ENCODE measurements at places on chromosomes 4 and X. TPM values are rescaled to one million over a fixed set of nuclear protein-coding genes. Genes with fewer than 3 reads are reported as not detected.

RAB40A gene
- not detected for total RNA-seq

ADRA2C gene
- 10.9 TPM for total RNA-seq

FAM47B gene
- total RNA-seq = not detected

SLIT2 gene
- total RNA-seq = 0.18 TPM

GNRHR gene
- not detected for total RNA-seq

PAGE2 gene
- not detected for total RNA-seq

IL3RA gene
- 0.17 TPM for total RNA-seq

TMEM150C gene
- total RNA-seq = 1.3 TPM

IL2 gene
- total RNA-seq = not detected

TREX2 gene
- 1.7 TPM for total RNA-seq

SLC6A14 gene
- 0.03 TPM for total RNA-seq

NUDT11 gene
- 2.8 TPM for total RNA-seq

CSN1S1 gene
- total RNA-seq = not detected

GLUD2 gene
- 2.6 TPM for total RNA-seq

TBC1D19 gene
- total RNA-seq = 4.2 TPM

XAGE2 gene
- not detected for total RNA-seq

NRK gene
- not detected for total RNA-seq

YTHDC1 gene
- total RNA-seq = 37.4 TPM

ZMAT1 gene
- 0.05 TPM for total RNA-seq

VMA21 gene
- total RNA-seq = 27.4 TPM

CLCN4 gene
- total RNA-seq = 3.6 TPM

BGN gene
- total RNA-seq = not detected

TACR3 gene
- not detected for total RNA-seq

GLRA2 gene
- not detected for total RNA-seq

ZCCHC18 gene
- 0.17 TPM for total RNA-seq

NHS gene
- total RNA-seq = 2.4 TPM

PNCK gene
- 0.13 TPM for total RNA-seq

TCP11X2 gene
- total RNA-seq = not detected

CFAP47 gene
- not detected for total RNA-seq

MAGEB16 gene
- not detected for total RNA-seq

CXorf58 gene
- total RNA-seq = 0.19 TPM

VEGFC gene
- total RNA-seq = 11.9 TPM

S100P gene
- 67.3 TPM for total RNA-seq

CLTRN gene
- 1.1 TPM for total RNA-seq

SMIM10L2A gene
- 0.21 TPM for total RNA-seq

CXCL6 gene
- total RNA-seq = not detected

EGF gene
- total RNA-seq = 0.33 TPM

MAGEA6 gene
- total RNA-seq = 12.0 TPM

TASL gene
- total RNA-seq = not detected

TGIF2LX gene
- not detected for total RNA-seq

NXF2 gene
- total RNA-seq = not detected
